MCF 10A (cell line): ENCODE measurements at places on chromosomes 11 and 22.

DNA sequence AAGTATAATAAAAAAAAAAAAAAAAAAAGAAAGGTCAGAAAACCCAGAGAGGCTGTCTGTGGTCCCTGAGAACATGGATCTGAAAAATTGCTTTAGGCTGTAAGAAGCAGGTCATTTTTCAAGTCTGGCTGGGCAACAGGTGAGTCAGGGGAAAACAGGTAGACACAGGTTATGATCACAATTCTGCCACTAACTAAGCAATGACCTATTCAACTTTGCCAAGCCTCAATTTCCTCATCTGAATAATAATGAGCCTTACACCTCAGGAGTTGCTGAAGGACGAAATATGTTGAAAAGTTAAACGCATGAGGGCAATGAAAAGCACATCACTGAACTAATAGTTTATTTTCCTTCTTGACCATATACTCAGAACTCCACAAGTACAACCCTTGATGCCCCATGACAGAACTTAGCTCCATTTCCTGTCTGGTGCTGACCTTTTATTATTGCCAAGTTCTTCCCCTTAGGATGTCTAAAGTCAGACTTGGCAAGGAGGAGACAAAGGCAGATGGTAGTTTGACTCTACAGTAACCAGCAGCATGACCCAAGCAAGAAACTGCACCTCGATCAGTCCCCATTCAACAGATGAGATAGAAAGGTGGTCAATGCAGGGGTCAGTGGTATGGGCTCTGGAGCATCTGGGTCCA is 93.6 kb downstream of the SYN3 start:
- H3K4me1 ChIP-seq = peaks cover 6% of the 10 kb centered on the region
- H3K36me3 ChIP-seq = no peaks in the 10 kb centered on the region
- peak; percentile 66 for DNase-seq
- no peak overlapping the region for H3K4me3 ChIP-seq
- H3K27me3 ChIP-seq = no peaks in the 10 kb centered on the region

GRCh38 chr11:70806461-70807194 is 408.3 kb downstream of the CTTN start:
- no peaks in the 10 kb centered on the region for H3K4me1 ChIP-seq
- H3K36me3 ChIP-seq = no peaks in the 10 kb centered on the region
- no peak for DNase-seq
- no peaks in the 10 kb centered on the region for H3K27me3 ChIP-seq
- H3K4me3 ChIP-seq = no peak overlapping the region
- no peak overlapping the region for H3K27ac ChIP-seq

GRCh38 chr11:110473706-110474105 is 44.0 kb downstream of the FDX1 start:
- peaks cover 11% of the 10 kb centered on the region for H3K4me1 ChIP-seq
- DNase-seq = no peak
- H3K36me3 ChIP-seq = peaks cover 12% of the 10 kb centered on the region
- H3K4me3 ChIP-seq = no peak overlapping the region

GRCh38 chr22:42577623-42578240 is 24.0 kb downstream of the SERHL2 start:
- no peak overlapping the region for H3K4me3 ChIP-seq
- no peak overlapping the region for H3K27ac ChIP-seq
- H3K36me3 ChIP-seq = peaks cover 41% of the 10 kb centered on the region
- no peaks in the 10 kb centered on the region for H3K27me3 ChIP-seq

GRCh38 chr22:11325767-11326166 is 4202.2 kb upstream of the OR11H1 start:
- no peak overlapping the region for H3K4me3 ChIP-seq
- H3K4me1 ChIP-seq = no peaks in the 10 kb centered on the region
- no peaks in the 10 kb centered on the region for H3K36me3 ChIP-seq
- H3K27me3 ChIP-seq = no peaks in the 10 kb centered on the region
- no peak overlapping the region for H3K27ac ChIP-seq

DNA sequence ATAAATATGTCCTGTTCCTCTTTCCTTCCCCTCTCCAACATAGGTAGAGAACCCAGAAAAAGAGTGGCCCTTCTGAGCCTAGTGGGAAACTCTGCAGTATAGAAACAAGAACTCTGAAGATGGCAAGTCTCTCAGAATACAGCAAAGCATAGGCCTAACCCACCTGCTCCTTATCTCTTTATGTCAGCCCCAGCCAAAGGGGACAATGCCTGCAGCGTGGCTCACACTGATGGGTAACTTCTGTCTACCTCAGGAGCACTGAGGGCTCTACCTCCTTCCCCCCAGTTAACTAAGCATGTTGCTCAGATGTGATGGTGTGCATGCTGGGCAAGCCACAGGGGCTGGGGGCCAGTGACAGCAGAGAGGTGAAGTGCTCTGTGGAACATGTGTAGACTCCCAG is 4.9 kb upstream of the NRIP3 start:
- H3K27me3 ChIP-seq = peaks cover 14% of the 10 kb centered on the region
- H3K4me1 ChIP-seq = no peaks in the 10 kb centered on the region
- no peak overlapping the region for H3K27ac ChIP-seq
- DNase-seq = no peak

- H3K27ac ChIP-seq = no peak overlapping the region
- H3K36me3 ChIP-seq = no peaks in the 10 kb centered on the region
- DNase-seq = no peak
- H3K4me3 ChIP-seq = no peak overlapping the region
These were observed 201.8 kb upstream of the NCAM1 start for GRCh38 chr11:112759418-112759817.

DNA sequence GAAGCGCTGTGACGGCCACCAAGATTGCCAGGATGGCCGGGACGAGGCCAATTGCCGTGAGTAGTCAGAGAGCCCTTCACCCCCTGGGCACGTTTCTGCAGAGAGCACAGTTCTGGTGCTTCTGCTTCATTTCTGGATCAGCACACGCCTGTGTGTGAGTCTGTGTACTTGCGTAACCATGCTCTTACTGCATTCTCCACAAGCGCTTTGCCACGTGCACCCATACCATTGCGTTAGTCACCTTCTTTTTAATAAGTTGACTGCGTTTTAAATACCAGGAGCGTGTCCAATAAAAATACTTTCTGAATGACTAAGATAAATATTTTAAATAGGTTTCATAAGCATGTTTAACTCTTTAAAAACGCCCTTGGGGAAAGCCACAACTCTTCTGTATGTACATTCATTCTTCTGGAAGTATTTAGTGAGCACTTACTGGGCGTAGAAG is 143.0 kb upstream of the SORL1-AS1 start:
- peak; percentile 97 for DNase-seq
- H3K27me3 ChIP-seq = no peaks in the 10 kb centered on the region
- H3K27ac ChIP-seq = peak overlapping the region; percentile 69
- H3K36me3 ChIP-seq = peaks cover 12% of the 10 kb centered on the region
- peak overlapping the region; percentile 21 for H3K4me3 ChIP-seq

- no peak for DNase-seq
- H3K4me3 ChIP-seq = no peak overlapping the region
- peaks cover 22% of the 10 kb centered on the region for H3K4me1 ChIP-seq
- no peaks in the 10 kb centered on the region for H3K36me3 ChIP-seq
These were observed 31.0 kb downstream of the TPCN2 start for GRCh38 chr11:69079661-69080256.

DNA sequence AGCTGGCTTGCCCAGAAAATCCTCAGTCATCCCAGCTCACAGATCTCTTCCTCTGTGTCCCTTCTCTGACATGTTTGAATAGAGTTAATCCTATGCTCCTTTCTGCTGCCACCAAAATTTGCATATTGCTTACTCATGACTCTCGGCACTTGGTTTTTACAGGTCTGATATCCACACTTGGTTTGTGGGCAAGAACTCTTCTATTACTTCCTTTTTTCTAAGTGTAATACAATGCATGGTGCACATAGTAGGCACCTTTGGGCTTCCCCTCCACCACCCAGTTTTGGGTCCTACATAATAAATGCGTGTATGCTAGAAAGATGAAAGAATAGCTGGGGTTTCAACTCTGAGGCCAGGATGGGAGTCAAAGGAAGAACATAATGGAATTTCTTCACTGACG is 69.7 kb upstream of the GRK3 start:
- no peak overlapping the region for H3K27ac ChIP-seq
- DNase-seq = no peak
- peaks cover 5% of the 10 kb centered on the region for H3K4me1 ChIP-seq
- H3K27me3 ChIP-seq = peaks cover 31% of the 10 kb centered on the region

- no peak for DNase-seq
- H3K27me3 ChIP-seq = no peaks in the 10 kb centered on the region
- H3K4me1 ChIP-seq = no peaks in the 10 kb centered on the region
- no peak overlapping the region for H3K4me3 ChIP-seq
These were observed 8.8 kb upstream of the LINC01488 start for GRCh38 chr11:69472541-69473275.

DNA sequence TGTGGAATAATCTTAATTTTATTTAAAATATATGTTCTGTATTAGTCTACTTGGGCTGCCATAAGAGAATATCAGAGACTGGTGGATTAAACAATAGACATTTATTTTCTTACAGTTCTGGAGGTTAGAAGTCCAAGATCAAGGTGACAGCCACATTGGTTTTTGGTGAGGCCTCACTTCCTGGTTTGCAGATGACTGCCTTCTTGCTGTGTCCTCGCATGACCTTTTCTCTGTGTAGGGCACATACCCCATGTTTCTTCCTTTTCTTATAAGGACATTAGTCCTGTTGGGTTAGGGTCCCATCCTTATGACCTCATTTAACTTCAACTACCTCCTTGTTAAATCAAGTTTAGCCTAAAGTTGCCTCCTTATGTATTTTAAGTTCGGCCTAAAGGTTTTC is 202.7 kb upstream of the MPPED2 start:
- peaks cover 42% of the 10 kb centered on the region for H3K27me3 ChIP-seq
- peak overlapping the region; percentile 14 for H3K27ac ChIP-seq
- H3K36me3 ChIP-seq = no peaks in the 10 kb centered on the region
- DNase-seq = no peak
- H3K4me1 ChIP-seq = peaks cover 4% of the 10 kb centered on the region

DNA sequence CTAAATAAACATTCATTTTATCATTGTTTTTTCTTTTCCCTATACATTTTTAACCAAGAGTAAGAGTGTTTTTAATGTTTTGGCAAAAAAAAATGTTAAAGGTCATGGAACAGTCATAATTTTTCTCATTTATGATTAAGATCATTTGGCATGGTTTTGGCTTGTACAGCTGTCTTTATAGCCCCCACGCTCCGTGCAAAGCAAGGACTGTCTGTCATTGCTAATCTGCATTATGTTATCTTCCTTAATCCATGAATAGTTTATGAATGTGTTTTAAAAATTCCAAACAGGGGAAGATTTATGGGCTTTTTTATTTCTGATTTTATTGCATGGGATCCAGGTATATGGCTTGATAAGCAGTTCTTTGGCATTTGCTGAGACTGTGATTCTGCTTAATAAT is 28.1 kb downstream of the PGM2L1 start:
- H3K4me1 ChIP-seq = peaks cover 5% of the 10 kb centered on the region
- H3K27ac ChIP-seq = no peak overlapping the region
- no peak overlapping the region for H3K4me3 ChIP-seq
- DNase-seq = no peak
